ENCODE measurements at places on chromosomes 5 and 9.

DNA sequence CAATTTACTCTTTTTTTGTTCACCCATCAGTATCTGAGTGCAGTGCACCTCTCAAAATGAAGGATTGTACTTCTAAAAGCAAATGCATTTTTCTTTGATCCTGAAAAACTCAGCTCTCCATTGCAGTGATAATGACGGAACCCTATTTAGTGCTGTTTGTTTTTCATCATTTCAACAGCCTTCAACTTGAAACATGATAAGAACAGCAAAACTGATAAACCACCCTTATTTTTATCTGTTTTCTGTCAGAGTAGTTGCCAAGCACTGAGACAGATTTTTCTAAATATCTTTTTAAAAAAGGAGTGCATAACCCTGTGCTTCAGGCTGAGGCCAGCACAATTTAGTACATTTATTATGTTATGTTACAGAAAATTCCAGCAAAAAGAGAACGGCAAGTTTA is 549.8 kb upstream of the DMAC1 start:
- no peak for DNase-seq

DNA sequence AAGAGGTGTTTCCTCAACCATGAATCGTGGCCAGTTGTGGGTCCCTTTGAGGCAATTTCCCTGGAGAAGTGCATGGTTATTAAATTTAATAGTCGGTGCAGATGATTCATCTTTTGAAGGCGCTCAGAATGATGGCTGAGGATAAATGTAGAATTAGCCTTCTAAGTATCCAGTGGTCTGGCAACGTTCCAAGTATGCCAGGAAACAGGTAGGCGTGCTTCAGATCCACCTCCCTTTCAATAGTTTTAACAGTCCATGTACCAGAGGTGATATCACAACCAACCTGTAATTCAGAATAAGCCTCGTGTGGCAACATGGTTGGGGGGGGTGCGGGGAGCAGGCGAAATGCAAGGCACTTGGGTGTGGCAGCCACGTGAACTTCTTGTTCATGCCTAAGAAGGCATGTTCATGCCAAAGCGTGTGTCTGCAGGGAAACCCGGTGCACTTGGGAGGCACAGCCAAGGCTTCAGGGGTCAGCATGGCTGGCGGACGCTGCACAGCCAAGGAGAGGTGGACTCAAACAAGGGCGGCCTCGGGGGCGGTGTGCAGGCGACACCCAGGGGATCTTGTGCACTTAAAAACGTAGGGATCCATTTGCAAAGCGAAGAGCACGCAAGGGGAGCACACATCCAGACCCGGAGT is 5.2 kb upstream of the NKD2 start:
- no peak for DNase-seq

DNA sequence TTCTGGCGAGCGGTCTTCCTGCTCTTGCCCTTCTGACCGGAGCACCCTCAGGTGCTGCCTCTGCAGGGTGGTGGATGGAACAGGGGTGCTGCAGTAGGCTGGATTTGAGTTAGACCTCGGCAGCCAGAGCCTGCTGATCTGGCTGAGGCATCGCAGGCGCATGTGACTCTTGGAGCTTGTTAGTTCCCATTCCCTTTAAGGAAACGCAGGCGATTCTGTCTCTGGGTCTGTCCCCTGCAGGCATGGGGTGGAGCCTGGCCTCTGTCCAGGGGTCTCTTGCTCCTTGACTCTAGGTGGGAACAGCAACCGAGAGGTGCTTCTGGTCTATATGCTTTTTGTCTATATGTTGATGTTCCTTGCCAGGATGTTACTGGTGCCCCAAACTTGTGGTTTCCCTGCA is 3.1 kb downstream of the WNK2 start:
- DNase-seq: no peak

GRCh38 chr5:168136340-168136739 is 155.1 kb upstream of the WWC1 start:
- no peak for DNase-seq

DNA sequence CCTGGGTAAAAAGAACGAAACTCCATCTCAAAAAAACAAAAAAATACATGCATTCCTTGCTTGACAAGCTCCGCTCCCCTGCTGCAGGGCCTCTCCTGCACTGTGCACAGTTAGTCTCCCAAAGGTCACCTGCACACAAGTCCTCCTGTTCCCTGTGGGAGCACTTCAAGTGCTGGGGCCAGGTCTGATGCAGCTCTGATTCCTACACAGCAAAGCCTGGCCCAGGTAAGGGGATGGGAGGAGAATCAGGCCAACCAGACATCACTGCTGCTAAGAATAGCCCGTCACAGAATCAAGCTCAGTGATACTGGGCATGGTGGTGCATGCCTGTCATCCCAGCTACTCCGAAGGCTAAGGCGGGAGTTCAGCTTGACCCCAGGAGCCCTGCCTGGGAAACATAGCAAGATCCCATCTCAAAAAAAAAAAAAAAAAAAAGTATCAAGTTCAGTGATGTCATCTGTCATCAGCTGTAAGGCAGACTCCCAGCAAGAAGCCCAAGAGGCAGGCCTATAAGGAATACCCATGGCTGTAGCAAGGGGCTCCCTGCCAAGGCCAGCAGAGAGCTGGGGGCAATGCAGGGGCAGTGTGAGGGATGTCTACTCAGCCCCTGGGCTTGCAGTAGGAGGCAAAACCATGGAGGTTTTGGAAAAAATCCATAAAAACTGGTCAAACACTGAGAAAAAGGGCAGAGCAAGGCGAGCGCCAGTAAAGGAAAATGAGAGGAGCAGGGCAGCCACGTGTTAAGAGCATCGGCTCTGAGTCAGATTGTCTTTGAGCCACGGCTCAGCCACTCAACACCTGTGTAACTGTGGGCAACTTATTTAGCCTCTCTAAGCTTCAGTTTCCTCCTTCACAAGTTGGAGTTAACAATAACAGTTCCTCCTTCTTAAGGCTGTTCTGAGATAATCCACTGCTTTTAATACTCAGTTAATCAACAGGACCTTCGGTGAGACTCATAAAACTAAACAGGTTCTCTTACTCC is 3.2 kb downstream of the TPM2 start:
- no peak for DNase-seq
